AG08396 (cell line): ENCODE measurements at places on chromosomes 7 and 10.
A peak's percentile ranks its signal among the peaks of the same experiment; 100 is the strongest.

GRCh38 chr7:67917437-67917755, 920.8 kb downstream of the TYW1 start:
- DNase-seq: no peak

GRCh38 chr10:25842146-25842545, 91.9 kb upstream of the MYO3A start:
- no peak for DNase-seq

DNA sequence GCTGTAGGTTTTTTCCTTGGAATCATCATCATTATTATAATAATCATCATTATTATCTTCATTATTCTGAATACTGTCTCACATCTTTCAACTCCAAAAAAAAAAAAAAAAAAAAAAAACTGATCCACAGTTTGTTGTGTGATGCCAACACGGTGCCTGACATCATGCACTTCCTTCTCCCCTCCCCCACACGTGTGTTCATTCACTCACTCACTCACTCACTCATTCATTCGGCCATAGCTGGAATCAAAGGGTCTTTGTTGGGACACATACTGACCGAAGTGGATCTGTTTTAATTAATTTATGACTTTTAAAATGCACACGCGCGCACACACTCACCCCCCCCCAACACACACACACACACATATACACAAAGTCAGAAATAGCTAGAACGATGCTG, 177.8 kb downstream of the PIP4K2A start:
- no peak for DNase-seq

- DNase-seq: no peak
These were observed 24.6 kb downstream of the SLK start for GRCh38 chr10:103991393-103992128.

DNA sequence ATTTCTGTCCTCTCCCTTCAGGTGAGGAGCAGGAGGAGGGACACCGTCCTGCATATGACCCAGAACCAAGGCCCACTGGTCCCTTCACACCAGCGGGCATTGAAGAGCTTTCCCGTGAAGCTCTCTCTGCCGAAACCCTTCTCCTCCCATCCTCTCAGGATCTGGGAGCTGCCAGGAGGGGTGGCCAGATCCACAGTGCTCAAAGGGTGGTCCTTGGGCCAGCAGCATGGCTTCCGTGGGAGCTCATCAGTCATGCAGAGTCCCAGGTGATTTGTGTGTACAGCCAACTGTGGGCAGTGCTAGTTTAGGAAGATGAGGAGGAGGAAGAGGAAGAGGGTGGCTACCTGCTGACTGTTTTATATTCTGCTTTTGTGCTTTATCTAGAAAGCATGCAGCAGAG, 28.4 kb downstream of the CNPY1 start:
- DNase-seq: no peak

DNA sequence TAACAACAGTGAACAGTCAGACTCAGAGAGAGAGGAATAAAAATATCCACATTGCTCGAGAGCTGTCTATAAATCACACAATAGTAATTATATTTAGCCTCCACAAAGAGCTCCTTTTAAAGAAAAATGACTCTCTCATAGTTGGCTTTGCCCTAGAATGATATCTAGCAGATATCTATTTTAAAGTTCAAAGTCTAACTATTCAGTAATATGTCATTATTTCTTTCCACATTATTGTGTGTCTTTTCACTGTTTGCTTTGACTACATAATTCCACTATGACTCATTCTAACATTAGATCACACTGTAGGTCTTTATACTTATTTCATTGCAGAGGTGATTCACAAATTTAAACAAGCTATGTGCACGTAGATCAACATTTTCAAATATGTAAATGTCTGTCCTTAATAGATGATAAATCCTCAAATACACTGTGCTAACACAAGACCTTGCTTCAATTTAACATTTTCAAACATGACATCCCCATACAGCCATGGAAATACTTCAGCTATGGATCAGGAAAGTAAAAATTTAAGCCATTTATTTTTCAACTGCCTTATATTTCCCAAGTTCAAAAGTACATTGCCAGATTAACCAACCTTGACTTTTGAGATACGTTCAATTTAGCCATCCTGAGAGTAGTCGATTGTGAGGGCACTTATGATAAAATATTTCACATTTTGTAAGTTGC, 99.9 kb upstream of the AKR1E2 start:
- peak; percentile 24 for DNase-seq

DNA sequence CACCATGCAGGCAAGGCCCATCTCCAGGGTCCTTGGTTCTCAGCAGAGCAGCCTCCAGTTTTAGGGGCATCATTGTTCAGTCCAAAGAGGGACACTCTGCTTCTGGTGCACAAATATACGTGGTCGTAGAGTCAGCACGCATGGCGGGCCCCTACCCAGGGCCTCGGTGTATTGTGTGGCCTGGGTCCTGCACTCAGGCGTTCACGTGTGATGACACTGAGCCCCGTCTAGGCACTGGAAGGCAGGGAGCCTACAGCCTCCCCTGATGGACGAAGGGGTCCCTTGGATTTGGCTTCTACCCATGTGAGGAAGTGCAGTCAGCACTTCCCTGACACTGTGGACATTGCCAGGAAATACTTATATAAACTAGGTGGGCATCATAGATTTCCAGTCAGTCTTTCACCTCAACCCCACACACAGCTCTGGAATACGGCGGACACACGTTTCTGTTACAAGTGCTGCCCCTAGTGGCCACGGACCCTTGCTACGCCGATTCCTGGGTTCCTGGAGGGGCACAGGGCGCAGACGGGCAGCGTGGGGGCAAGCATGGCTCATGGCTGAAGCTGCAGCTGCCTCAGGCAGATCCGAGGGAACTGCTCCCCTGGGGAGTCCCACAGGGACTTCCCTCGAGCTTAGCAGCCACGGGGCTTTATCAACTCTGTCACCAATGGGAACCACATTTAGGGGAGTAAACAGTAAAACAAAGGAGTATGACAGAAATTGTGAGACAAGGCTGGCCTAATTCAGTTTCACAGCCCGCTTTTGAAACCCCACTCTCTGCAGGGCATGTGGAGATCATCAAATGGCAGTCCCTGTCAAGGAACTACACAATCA, 25.4 kb downstream of the AIFM2 start:
- DNase-seq: no peak

DNA sequence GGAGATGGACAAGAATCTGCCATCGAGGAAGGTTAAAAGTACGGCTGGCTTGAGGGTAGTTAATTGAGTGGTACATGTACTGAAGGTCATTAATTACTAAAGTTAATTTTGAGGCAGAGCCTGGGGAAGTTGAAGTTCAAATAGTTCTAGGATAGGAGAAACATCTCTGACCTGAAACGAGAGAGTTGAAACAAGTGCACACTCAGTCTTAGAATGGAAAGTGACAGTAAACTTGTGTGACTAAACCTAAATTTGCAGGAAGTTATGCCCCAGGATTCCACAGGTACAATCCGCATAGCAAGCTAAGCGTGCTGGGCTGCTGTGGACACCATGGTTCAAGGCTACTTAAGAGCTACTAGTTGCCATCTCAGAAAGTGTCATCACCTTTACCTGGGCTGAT, 209.9 kb downstream of the CHCHD3 start:
- DNase-seq: no peak

DNA sequence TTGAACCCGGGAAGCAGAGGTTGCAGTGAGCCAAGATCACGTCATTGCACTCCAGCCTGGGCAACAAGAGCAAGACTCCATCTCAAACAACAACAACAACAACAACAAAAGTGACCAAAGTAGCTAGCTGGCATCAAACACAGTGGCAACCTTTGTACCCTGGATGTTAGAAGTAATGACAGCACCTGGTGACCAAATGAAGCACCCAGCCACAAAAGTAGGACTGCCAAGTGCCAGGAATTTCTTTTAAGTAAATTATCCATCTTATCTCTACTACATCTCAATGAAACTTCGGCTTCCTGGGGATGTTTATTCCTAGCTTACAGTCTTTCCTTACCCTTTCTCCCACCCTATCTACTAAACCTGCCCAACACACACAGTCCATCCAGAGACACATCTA, 18.8 kb downstream of the SRPK2 start:
- no peak for DNase-seq

GRCh38 chr7:85175217-85175616, 11.6 kb downstream of the SEMA3D start:
- no peak for DNase-seq

- no peak for DNase-seq
These were observed 3.7 kb downstream of the ZNF775 start for GRCh38 chr7:150382844-150383225.

- DNase-seq: no peak
These were observed 326.9 kb downstream of the PLXNA4 start for GRCh38 chr7:132249256-132249971.

- peak; percentile 12 for DNase-seq
These were observed 28.8 kb downstream of the MIOS start for GRCh38 chr7:7595451-7595850.

DNA sequence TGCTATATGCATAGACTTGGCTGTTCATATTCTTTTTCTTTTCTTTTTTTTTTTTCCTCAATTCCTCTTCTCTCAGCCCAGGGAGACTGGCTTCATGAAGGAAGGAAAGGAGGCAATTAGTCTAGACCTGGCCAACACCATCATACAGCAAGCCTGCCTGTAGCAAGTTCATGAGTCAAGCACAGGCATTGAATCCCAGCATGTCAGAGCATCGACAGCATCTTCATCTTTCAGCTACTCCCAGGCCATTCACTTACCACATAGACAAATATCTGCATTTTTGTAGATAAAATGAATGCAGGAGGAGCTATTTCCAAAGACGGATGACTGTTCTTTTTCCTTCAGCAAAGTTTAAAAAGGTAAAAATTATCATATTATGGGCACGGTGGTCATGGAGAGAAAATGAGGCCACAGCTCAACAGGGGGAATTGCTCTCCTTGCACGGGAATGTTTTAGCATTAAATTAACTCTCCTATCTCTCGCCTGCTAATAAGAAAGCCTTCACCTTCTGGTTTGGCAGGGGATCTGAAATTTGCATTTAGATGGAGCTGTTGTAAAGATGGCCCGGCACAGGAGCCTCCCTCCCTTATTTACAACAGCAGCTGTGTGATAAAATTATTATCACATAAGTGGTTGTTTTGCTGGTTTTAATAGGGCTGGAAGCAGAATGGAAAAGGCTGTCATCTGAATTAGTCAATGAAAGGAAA, 626.5 kb upstream of the AUTS2 start:
- DNase-seq: no peak

- DNase-seq: no peak
These were observed 247.3 kb downstream of the SEMA3A start for GRCh38 chr7:83947260-83947659.

- DNase-seq: no peak
These were observed 106.9 kb downstream of the HOXA1 start for GRCh38 chr7:26988836-26989374.

DNA sequence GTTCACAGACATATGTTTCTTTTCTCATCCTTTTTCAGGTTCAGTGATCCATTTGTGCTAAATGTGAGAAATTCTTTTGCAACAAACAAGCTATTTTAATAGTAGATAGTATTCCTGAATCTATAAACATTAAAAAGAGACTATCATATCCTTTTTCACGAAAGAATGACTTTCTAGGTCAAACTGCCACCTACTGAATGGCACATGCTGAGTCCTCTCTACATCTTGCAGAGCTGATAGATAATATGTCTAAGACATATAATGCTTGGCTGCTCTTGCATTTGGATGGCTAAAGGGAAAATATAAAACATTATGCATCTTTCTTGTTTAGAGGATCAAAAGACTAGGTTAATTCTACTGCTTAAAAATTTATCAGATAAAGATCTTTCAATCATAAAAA, 114.1 kb upstream of the SLC26A5 start:
- no peak for DNase-seq

DNA sequence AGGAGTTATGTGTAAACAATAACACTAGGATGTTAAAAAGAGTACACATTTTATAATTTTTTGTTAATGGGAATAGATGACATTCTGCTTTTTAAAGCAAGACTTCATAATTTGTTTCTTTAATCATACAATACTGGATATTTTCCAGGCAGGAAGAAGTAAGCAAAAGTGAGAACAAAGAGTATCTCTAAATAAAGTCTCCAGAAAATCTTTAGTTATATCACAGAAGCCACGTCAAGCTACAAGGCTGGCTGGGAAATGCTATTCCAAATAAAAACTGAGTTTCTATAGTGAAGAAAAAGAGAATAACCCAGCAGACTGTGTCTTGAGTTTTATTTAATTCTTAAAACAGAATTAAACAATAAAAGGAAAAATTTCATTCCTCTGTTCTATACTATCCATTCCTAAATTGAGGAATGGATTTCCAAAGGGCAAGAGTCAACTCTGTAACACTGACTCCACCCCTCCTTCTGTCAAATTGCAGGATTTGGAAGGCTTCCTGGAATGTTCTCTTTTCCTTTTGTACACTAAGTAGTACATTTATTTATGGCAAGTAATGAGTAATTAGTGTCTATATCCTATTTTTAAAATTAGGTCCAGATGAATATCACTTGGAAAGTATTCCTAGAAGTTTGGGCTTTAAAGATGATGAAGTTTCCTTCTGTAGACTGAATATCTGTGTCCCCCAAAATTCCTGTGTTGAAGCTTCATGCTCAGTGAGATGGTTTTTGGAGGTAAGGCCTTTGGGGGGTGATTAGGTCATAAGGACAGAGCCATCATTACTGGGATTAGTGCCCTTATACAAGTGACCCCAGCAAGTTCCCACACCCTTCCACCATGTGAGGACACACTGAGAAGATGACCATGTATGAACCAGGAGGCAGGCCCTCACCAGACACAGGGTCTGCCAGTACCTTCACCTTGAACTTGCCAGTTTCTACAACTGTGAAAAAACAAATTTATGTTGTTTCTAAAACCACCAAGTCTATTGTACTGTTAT, 290.9 kb downstream of the CRPPA start:
- no peak for DNase-seq

DNA sequence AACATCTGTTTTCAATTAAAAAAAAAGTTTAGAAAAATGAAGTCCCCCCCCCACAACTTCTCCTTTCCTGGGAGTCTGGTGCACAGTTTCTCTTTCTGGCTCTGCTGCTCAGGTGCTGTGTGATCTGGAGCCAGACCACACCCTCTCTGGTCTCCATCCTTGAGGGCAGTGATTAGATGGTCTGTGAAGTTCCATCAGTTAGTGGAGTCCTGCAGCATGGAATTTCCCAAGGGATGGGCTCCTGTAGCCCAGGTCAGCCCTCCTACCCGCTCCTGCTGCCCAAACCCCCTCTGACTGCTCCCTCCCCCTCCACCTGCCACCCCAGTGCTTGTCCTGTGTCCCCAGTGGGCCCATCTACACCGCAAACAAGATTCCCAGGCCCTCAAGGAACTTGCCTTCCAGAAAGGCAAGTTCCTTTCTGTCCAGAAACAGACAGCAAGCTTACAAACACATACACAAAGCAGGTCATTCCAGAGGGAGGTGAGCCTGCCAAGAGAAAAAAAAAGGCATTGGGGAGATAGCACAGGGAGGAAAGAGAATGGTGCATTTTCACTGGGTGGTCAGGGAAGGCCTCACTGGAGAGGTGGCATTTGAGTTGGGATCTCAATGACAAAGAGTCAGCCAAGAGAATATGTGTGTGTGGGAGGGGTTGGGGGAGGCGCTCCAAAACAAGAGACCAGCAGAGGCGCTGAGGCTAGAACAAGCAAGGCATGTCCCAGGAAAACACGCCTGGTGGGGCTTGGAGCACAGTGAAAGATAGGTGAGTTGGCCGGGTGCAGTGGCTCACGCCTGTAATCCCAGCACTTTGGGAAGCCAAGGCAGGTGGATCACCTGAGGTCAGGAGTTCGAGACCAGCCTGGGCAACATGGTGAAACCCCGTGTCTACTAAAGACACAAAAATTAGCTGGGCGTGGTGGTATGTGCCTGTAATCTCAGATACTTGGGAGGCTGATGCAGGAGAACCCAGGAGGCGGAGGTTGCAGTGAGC, 49.5 kb upstream of the SLC29A3 start:
- no peak for DNase-seq

- peak; percentile 72 for DNase-seq
These were observed 54.7 kb upstream of the SYPL1 start for GRCh38 chr7:106166651-106167342.

GRCh38 chr7:107100824-107101223, 56.3 kb downstream of the PRKAR2B start:
- DNase-seq: no peak
